ENCODE measurements at places on chromosomes 3 and 15.
A peak's percentile ranks its signal among the peaks of the same experiment; 100 is the strongest.

DNA sequence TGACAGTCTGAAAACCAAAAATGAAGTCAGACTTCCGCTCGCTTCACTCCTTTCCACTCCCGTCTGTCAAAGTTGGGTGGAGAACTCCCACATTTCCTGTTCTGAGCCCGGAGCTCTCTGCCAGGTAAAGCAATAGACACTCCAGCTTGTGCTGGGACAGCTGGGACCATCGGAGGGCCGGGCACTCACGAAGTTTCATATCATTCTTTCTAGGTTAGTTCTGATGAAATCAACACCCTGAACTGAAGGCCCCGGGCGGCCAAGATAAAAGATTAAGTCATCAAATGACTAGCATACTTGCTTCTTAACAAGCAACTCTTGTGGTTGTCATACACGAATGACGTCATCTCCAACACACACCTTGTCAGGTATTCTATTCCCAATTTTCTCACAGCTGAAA, 42.1 kb downstream of the MAGI1 start:
- peak; percentile 62 for DNase-seq

DNA sequence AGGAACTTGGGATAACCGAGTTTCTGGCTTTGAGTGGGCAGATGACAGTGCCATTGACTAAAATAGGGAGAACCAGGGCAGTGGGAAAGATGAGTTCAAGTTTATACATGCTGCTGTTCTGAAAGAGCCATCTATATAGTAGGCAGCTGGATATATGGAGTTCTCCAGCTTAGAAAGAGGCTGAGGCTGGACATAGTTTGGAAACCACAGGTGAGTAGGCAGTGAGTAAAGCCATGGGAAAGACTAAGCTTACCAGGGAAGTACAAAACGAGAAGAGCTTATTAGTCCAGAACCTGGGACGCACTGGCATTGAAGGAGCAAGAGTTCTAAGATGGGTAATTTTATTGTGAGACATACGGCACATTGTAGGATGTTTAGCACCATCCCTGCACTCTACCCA, 54.2 kb downstream of the MSL2 start:
- DNase-seq, result no peak

DNA sequence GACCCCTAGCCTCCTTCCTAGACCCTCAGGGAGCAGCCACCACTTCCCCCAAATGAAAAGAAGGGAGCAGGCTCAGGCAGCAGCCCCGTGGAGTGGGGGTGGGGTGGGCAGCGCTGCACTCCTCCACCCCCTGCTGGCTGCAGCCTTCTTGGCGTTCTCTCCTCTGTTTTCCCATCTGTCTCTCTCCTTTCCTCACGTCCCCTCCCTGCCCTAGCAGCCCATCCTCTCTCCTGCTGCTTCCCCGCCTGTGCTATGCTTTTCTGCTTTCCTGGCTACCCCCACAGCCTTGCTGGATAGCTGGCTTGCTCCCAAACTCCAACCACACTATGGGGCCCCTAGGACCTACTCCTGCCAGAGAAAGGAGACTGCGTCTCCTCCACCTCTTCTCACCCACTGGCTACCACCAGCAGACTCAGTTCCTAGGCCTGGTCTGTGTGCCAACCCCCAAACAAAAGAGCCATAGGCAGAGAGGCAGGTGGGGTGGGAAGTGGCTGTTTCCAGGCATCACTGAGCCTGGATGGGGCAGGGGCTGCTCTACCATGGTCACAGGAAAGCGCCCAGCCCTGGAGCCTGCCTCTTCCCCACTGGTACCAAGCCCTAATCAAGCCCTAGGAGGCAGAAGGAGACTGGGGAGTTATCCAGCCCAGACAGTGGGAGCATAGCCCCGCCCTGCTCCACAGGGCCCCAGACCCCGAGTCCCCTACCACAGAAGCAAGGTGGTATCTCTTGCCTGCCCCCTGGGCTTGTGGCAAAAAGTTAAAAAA, 3.4 kb upstream of the DISP2 start:
- DNase-seq, result no peak

- DNase-seq, result no peak
Measured at GRCh38 chr3:38835939-38836338, 19.9 kb upstream of the SCN10A start.

GRCh38 chr3:191901741-191902140, 440.8 kb downstream of the PYDC2 start:
- DNase-seq, result no peak

DNA sequence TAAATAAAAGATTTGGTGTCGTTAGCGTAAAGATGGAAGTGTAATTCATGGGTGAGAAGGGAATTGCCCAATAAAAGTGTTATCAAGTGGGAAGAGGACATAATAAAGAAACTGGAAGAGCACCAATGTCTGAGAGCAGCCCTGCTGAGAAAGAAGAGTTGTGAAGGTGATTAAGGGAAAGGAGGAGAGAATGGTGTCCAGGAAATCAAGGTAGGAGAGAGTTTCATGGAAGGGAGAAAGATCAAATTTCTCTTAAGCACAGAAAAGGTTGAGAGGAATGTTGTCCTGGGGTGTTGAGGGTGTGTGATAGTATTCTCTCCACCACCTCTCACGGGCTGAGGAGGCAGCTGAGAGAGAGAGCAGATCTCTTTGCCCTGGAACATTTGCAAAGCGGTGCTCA, 339.7 kb downstream of the SATB1 start:
- DNase-seq, result no peak

GRCh38 chr3:194245975-194246561, 105.1 kb downstream of the CPN2 start:
- no peak for DNase-seq

GRCh38 chr3:179309225-179310078, 13.4 kb upstream of the ZNF639 start:
- DNase-seq, result no peak

- DNase-seq, result peak; percentile 73
Measured at GRCh38 chr3:48847053-48847503, 596 bp downstream of the PRKAR2A start.

GRCh38 chr3:60013241-60013640, 963.4 kb upstream of the CFAP20DC start:
- DNase-seq, result no peak

DNA sequence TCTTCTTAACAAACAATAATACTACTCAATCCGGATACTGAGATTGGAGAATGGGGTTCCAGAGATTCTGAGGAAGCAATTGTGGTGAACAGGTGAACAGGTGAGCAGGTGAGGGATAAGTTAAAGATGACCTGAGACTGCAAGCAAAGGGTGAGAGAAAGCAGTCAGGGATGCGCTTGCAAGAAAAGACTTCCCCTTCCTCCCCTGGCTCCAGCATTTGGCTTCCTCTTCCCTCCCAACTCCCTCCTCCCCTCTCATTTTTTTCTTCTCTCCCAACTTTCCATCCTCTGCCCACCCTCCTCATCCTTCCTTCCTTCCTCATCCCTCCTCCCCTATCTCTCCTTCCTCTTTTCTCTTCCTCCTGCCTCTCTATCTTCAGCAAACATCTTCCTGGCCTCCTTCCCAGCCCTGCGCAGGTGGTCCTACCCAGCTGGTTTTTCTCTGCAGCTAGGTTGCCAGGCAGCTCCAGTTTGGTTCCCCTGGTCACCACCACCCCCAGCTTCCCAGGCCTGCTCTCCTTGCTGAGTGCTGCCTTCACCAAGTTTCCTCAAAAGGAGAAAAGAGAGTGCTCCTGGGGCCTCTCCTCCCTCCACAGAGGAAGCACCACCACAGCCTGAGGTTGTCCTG, 10.4 kb upstream of the VIPR1 start:
- no peak for DNase-seq

DNA sequence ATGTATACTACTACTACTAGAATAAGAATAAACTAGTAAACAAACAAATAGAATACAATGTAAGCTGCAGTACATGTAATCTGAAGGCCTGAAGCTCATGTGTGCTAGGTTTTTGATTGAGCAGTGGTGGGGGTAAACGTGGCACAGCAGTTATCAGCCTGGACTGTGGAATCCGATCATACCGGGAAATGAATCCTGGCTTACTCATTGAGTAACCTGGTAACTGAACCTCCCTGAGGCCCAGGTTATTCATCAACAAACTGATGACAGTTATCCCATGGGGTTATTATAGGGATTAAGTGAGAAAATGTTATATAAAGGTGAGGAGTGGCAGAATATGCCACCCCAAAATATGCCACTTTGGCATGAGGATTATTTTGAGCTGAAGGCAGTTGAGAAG, 339.1 kb downstream of the FHIT start:
- DNase-seq, result no peak

DNA sequence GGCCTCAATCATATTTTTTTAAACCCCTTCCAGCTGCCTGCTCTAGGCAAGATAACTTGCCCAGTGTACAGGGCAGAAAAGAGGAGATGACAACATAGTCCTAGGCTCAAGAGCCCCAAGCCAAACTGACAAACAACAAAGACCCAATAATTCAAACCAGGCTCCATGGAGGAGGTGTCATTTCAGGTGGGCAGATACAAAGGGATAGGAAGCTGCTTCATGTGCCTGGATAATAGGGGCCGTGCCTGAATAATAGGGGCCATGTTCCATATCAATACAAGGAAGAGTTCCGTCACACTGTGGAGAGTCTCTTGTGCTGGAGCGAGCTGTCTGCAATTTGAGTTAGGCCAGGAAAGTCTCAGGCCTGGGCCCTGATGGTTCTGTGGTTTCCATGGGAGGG, 35.4 kb upstream of the TRIM71 start:
- DNase-seq, result no peak

GRCh38 chr3:54353546-54353945, 231.2 kb downstream of the CACNA2D3 start:
- DNase-seq, result no peak

DNA sequence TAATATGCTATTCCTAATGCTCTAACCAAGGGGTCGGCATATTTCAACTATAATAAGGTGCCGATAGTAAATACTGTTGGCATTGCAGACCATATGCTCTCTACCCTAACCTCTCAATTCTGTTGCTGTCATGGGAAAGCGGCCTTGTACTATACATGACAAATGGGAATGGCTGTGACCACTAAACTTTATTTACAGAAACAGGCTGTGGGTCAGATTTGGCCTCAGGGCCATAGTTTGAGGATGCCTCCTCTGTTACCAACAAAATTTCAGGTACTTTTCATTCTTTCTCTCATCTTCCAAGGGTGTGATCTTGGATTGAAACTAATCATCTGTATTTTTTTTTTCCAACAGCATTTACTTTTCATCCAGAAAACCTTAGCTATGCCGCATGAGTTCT, 242.0 kb downstream of the MAGI1 start:
- no peak for DNase-seq

- peak; percentile 3 for DNase-seq
Measured at GRCh38 chr15:92011611-92012367, 158.3 kb downstream of the SLCO3A1 start.

DNA sequence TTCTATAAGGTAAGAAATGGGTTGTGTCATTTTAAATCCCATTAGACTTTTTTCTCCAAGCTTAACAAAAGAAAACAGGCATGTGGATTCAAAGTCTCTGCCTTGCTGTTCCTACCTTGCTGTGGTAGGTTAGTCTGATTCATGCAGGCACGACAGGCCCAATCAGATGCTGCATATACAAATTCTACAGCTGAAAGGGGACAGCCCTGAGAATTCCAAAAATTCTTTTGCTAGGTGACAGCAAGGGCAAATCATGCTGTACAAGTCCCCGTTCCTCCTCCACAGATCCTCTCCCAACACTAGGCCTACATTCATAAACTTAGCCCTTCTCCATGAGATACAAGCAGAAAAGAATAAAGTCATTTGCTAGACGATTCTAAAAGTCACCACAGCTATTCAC, 161.2 kb upstream of the THBS1 start:
- no peak for DNase-seq

DNA sequence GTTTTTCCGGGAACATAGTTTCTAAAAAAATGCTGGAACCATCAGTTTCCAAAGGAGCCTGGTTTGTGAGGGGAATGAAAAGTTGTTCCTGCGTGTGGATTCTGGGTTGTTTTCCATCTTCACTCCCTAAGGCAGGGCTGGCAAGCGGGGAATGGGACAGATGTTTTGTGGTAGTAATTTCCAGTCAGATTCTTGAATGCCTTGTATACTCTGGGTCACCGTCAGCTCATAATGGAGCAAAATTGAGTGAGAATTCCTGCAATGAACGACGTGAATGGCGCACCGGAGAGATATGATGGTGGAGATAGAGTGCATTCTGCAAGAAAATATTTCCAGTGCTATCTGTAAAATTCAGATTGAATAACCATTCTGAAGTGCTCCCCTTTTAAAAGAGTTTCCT, 19.9 kb downstream of the EEFSEC start:
- no peak for DNase-seq

DNA sequence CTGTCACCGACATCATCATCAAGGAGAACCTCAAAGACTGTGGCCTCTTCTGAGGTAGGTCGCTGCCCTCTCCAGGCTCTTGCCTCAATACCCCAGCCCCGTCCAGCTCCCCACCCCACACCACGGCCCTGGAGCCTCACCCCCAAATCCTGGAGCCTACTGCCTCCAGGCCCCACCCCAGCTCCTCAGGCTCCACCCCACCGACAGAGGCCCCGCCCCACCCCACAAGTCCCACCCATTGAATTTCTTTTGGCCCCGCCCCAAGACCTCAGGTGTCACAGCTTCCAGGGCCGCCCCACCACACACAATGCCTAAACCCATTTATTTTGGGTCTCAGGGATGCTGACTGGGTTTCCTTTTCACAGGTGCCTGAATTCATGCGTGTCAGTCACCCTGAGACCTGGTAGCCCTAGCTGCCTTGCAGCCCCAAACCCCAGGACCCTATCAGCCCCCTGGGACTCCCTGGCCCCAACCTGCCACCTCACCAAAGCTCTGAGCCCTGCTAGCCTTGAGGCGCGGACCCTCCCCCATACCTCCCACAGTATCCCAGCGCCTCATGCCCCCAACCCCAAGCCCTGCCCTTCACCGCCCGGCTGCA, 3.6 kb downstream of the GNAT1 start:
- no peak for DNase-seq

DNA sequence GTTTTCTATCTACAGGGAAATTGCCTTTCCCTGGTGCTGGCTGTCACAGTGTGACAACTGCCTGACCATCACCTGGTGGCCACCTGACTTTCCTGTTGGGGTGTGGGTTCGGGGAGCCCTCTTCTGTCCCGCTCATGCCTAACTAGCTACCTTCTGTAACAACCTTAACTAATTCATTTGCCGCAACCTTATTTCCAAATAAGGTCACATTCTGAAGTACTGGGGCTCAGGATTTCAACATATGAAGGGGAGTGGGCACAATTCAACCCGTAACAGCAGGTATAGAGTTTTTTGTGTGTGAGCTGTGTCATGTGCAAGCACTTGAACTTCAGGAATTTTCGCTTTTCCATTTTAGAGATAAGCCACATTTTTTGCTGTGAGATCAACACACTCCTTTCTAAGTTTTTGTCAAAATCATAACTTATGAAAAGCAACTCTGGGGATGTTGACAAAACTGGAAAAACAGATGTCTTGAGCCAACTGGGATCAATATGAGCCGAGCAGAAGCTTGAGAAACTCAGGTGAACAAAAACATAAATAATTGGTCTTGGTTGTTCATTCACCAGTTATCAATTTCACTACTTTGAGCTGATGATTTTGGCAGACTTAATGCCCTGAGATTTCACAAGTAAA, 242.0 kb upstream of the RGMA start:
- DNase-seq, result no peak
